ENCODE measurements at places on chromosomes 3 and 15.

DNA sequence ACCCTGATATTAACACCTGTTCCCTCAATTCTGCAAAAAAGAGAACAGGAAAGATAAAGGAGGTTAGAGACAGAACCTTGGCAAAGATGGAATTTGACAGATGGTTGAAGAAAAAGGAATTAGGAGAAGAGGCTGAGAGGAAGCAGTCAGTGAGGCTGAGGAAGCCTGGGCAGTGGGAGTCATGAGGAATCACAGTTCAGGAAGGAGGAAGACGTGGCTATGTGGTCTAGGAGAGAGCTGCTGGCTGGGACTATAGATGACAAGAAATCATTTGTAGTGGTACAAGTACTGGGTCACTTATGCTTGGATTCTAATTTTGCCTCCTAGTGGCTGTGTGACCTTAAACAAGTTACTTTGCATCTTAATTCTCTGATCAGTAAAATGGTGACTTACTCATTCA is 49.0 kb downstream of the LARS2 start:
- no peak for DNase-seq

DNA sequence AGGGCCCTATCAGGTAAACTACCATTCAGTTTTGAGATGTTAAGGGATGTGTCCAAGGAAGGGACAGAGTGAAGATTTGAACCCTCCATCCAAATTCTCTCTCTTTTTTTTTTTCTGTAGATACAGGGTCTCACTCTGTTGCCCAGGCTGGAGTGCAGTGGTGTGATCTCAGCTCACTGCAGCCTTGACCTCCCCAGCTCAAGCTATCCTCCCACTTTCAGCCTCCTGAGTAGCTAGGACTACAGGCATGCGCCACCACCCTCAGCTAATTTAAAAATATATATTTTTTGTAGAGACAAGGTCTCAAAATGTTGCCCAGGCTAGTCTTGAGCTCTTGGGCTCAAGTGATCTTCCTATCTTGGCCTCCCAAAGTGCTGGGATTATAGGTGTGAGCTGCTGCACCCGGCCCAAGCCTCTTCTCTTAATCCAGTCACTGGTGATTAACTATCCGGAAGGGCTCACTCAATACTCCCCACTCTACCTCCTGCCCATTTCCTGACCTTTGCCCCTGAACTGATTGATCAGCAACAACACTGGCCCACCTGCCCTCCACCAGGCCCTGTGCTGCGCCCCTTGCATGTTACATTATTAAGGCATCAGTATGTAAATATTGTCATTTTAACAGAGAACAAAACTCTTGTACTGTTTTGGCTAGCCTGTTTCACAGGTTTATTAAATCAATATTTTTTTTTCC is 164.7 kb downstream of the CTNNB1 start:
- DNase-seq = no peak

GRCh38 chr3:194705761-194706160 is 20.1 kb downstream of the FAM43A start:
- DNase-seq = no peak

GRCh38 chr3:126375835-126376331 is 18.7 kb upstream of the KLF15 start:
- no peak for DNase-seq

- DNase-seq = no peak
Measured at GRCh38 chr3:186166036-186166435, 57.1 kb upstream of the ETV5 start.

DNA sequence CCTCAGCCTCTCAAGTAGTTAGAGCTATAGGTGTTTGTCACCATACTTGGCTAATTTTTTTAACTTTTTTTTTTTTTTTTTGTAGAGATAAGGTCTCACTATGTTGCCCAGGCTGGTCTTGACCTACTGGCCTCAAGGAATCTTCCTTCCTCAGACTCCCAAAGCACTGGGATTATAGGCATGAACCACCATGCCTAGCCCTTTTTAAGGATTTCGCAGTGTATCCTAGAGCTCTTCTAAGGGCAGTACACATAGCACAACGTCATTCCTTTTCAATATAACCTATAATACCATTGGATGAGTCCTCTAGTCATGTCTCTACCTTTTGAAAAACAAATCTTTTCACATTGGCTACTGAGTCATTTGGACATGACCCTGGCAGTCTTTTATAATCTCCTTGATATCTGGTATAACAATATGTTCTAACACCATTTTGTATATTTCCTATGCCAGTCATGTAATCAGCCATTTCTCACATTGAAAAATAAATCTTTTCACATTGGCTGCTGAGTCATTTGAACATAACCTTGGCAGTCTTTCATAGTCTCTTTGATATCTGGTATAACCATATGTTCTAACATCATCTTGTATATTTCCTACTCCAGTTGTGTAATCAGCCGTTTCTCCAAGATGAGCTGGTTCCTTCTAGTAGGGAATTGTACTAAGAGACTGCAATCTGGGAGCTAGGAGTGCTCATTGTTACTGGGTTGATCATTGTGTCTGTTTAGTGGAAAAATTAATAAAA is 944.7 kb downstream of the MCTP2 start:
- no peak for DNase-seq

DNA sequence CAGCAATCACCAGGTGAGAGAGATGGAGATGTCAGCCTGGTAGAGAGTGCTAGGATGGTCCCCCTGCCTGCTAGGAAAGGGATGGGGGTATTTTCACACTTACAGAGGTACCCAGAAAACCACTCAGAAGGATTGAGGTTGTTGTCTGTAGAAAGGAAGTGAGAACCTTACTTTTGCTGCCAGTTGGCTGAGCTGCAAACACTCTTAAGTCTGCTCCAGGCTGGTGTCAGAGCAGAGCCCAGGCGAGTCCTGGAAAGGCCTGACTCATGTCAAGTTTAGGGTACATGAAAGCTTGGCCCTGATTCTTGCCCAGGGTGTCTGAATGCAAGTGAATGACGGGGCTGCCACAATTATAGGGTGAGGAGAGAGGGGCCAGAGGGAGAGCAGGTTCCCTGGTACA is 214.5 kb upstream of the TRIM42 start:
- DNase-seq = no peak

- no peak for DNase-seq
Measured at GRCh38 chr3:172511783-172512762, 11.2 kb downstream of the TNFSF10 start.

GRCh38 chr3:81788610-81789009 is 27.2 kb upstream of the GBE1 start:
- no peak for DNase-seq

DNA sequence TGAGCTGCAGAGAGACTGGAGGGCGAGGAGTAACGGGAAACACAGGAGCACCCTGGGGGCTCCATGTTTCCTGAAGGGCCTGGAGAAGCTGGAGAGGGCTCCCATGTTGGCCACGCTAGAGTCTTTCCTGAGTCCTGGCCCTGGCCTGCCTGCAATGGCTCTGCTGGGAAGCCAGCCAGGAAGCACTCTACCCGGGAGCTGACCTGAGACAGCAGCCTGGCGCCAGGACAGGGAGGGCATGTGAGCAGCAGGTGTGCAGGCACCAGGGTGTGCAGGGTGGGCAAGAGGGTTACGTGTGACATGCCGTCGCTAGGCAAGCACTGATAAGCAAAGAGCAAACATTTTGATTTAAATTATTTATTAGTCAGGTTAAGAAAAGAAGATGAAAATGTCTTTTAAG is 301.4 kb downstream of the OCA2 start:
- DNase-seq = no peak

GRCh38 chr3:23319366-23320312 is 116.5 kb downstream of the UBE2E2 start:
- DNase-seq = no peak

GRCh38 chr3:64063207-64063982 is 40.1 kb upstream of the PSMD6 start:
- no peak for DNase-seq

DNA sequence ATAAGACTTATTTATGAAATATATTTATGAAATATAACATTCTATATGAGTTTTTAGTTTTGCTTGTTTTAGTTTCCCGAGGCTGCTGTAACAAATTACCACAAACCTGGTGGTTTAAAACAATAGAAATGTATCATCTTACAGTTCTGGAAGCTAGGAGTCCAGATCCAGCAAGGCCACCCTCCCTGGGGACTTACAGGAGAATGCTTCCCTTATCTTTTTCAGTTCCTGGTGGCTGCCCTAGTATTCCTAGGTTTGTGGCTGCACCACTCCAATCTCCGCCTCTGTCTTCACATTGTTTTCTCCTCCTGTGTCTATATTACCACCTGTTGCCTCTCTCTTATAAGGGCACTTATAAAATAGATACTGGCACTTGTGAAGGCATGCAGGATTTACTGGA is 877.8 kb downstream of the TUSC7 start:
- no peak for DNase-seq

DNA sequence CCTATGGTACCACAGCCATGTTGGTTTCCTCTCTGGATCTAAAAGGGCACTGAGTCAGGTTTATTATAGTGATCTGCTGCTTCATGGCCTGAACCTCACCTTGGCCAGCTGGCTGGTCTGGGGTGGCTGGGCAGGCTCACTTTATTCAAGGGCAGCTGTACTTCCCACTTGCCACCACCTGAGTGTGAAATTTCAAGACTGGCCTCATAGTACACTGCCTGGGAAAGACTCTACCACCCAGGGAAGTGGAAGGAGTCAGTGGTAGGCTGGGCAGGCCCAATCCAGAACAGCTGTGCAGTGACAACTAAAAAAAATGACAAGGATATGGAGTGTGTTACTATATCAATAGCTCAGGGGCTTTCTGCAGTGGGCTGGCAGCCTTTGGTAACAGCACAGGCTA is 8.8 kb downstream of the SNUPN start:
- DNase-seq = no peak

DNA sequence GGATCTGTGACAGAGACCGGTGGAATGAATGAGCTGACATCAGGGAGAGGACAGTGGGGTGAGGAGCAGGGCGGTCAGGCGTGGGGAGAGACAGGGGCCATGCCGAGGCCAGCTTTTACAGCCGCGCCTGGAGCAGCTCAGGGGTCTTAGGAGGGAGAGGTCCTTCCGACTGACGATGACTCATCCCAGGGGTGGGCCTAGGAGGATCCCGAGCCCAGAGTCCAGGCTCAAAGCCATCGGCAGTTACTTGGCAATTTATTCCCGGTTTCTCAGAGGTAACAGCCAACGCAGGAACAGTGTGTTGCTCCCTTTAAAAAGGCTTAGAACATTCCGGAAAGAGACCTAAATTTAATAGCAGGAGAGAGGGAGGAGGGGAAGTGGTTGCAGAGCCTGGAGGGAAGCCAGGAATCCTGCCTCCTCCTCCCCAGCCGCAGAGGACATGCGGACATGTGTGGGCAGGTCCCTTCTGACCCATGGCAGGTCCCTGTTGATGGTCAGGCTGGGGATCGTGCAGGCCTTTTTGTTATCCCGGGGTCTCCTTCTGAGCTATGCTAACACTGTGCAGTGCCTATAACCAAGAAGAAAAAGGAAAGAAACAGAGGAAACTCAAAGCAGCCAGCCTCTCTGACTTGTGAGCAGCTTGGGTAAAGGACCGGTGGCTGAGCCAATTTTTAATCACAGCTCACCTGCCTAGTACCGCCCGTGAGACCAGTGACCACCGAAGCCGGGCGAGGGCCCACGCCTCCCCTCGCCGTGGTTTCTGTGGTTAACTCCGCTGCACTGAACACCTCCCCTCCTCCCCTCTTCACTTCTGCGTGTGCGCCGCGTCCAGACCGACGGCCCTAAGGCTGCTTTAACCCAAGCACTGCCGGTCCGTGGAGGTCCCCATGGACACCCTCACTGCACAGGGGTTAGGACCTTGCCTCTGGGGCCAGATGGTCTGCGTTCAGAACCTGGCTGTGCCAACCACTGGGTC is 392.4 kb upstream of the PROK2 start:
- no peak for DNase-seq

DNA sequence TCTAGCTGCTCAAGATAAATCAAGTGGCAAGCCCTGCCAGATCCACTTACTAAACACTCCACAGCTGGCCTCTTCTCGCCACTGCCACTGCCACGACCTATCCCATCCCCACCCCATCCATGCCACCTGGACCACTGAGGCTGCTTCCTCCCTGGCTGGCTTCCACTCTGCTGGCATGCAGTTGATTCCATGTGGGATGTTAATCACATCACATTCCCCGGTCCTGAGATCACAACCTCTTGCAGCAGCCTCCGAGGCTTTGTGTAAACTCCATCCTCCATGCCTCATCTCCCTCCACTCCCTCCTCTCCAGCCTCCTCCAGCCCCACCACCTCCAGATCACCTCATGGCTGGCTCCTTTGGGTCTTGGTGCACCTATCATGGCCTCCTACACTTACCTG is 7.7 kb downstream of the NCKIPSD start:
- no peak for DNase-seq

GRCh38 chr3:180782195-180782984 is 103.1 kb upstream of the CCDC39 start:
- no peak for DNase-seq

DNA sequence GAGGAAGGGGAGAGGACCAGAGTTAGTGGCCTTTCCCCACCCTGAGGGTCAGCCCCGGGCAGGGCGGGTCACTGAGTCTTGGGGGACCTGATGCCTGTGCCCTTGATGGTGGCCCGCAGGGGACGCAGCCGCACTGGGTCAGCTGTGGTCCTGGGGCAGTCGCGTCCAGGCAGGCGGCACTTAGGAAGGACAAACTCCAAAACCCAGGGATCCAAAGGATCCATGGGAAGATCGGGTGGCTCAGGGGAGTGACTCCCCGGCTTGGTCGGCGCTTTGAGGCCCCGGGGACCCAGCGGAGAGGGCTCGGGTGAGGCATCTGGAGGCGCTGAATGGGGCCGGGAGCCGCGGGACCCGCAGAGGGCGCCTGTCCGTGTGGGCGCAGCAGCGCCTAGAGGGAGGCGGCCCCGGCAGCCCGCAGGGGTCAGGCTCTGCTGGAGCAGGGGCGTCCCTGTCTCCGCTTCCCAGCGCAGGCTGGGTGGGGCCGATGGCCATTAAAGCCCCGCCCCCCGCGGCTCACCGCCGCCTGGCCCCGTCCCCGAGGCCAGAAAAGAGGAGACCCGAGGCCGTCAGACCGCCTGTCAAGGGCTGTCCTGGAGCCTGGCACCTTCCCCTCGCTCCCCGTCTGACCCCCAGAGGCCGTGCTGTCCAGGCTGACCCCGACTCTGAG is 17.5 kb downstream of the CIDEC start:
- no peak for DNase-seq

DNA sequence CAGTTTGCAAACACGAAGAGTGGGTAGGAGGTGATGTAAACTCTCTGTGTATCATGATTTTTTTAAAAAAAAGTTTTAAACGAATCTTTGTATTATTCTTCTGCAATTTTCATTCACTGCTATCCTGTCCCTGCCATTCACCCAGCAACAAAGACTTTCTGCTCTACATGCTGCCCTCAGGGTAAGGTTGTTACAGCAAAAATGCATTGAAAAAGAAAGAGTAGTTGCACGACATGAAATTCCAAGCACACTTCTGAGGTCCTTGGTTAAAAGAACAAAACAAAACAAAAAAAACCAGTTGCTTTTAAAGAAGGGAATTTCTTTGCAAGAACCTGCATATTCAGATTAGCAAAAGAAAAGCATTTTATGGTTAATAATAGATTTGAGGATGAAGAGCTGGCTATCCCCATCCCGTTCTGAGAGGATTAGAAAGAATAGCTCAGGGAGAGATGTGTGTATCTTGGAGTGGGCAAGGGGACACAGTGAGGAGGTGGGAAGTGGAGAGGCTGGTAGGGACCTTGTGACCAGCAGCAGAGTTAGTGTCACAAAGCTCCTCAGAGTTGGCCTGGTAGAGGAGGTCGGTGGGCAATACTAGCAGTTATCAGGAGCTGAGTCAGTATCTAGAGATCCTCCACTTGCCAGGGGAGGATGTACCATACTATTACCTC is 290.8 kb downstream of the NEK10 start:
- DNase-seq = no peak
